Aorta (tissue), 5 donors: ENCODE measurements at places on chromosomes 11 and 22. TPM values are rescaled to one million over a fixed set of nuclear protein-coding genes. Genes with fewer than 3 reads are reported as not detected.

GRCh38 chr11:77191823-77192495 lies 63.9 kb downstream of the MYO7A start:
- DNase-seq = no peak

GRCh38 chr22:44685384-44686056 lies 16.5 kb upstream of the PRR5 start:
- no peak for DNase-seq

DNA sequence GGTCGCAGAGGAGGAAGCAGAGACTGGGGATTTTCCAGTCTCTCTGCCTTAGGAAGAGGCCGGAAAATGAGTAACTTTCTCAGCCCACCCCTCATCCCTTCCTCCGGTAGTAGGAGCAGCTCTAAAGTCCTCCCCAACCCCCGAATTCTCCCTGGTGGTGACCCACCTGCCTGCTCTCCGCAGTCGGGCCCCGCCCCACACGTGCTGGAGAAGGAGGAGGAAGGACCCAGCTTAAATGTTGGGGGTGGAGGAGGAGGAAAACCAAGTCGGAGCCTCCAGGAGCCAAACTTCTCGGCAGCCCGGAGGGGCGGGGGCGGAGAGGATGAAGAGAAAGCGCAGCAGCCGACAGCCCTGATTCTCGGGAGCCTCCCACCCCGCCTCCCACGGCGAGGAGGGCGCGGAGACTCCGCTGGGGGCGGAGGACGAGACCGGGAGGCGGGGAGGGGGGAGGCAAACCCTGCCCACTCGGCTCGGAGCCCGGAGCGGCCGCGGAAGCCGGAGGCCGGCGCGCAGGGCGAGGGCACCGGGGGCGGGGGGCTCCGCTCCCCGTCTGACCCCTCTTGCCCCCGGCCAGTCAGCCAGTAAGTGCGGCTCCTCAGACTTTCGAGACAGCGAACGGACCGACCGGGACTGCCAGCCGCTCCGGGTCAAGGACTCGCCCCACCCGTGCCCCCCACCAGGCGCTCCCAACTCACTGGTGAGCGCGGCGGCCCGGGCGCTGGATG lies at the start of gene TPBGL:
TSS of gene TPBGL (plus strand) at position 464 of the 725 bp plus-strand sequence. CDS start 276 bp downstream, outside the sequence.
- no peak for DNase-seq

DNA sequence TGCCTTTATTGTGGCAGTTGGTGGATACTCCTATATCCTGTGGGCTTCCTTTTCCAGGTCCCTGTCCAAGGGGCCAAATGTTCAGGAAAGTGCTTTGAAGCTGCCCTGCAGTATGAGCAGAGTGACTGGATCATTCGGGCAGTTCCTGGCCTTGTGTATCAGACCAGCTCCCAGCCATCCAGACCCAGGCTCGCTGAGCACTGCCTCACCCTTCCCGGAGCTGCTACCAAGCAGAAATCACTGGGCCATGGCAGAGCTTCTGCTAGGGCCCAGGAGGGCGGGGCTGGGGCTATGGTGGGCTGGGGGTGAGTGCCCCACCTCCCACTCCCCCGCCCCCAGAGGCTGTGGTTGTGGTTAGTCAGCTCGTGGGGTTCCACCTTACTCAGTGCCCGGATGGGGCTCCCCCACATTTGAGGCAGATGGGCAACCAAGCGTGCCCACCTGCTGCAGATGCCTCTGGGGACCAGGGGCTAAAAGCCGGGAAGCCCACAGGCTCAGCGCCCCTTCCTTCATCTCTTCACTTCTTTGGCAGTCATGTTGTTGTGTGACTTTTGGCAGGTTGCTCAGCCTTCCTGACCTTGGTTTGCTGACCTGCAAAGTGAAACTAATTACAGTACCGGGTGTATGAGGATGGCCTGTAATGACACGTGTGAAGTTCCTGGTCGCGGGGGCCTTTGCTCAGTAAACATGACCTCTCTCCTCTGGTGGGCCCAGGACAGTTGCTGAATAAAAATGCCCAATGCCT lies 2.1 kb upstream of the LRRC32 start:
- peak; percentile 75 for DNase-seq

- no peak for DNase-seq
These were observed 22.9 kb downstream of the TRIM22 start for GRCh38 chr11:5712507-5712906.

- no peak for DNase-seq
These were observed 40.6 kb downstream of the RBFOX2 start for GRCh38 chr22:35988030-35988429.

DNA sequence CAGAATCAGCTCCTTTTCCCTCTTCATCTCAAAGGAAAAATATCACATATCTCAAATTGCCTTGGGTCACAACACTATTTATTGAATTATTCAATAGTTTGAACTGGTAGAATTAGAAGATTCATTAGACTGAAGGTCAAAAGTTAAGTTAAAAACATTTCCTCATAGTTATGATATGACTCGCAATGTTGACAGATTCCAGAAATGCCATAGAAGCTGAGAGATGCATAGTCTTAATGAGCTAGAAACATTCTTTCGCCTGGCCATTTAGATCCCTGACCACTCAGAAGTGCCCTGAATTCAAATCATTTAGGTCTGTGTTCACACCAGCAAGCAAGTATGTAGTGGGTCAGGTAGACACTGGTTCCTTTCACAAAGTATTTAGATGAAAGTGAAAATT lies 44.4 kb downstream of the FAT3 start:
- DNase-seq = no peak

GRCh38 chr22:45455212-45455611 lies 41.7 kb downstream of the RIBC2 start:
- no peak for DNase-seq

GRCh38 chr11:73273222-73273895 lies 1.2 kb downstream of the P2RY6 start:
- peak; percentile 38 for DNase-seq

DNA sequence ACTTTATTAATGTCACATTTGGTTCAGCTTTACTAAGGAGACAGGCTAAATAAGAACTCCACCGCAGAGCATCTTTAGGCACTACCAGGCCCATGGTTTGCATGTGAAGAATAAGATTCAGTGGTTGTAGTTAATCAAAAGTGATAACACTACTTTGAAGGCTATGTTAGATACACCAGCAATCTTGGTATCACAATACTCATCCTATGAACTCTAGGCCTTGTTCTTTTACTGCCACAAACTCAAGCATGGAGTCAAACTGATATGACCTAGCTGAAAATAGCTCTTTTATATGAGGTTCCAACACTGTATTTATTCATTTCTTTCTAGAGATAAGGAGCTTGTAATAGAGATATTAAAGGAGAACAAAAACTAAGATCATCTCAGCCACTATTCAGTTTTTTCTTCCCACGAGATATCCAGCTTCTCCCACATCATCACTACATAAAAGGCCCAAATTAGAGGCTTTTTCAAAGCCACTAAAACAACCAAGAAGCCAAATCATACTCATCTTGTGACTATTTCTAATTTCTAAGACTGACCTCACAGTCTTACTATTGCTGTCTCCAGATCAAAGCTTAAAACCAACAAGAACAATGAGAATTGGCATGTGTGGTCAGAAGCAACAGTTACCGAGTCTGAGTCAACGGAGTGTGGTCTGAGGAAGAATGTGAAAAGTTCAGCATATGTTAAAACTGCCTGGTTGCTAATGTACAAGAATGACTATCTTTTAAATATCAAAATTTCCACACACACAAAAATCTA lies 25.1 kb upstream of the GUCY1A2 start:
- DNase-seq = no peak

DNA sequence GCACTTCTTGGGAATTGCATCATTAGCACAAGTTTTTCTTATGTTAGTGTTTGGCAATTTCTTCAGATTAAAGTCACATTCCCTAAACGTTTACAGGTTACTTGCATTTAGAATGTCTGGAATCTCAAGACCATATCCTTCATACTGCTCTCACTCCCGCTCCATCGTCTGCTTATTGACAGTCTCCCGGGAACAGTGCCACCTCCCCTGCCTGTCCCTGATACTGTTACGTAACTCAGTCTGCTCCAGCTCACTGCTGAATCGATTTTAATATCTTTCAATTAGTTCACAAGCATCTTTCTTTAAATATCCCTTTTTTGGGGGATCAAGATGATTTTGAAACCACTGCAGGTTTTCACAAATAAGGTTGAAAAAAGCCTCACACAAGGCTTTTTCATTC lies 48.2 kb downstream of the GLYATL2 start:
- no peak for DNase-seq

DNA sequence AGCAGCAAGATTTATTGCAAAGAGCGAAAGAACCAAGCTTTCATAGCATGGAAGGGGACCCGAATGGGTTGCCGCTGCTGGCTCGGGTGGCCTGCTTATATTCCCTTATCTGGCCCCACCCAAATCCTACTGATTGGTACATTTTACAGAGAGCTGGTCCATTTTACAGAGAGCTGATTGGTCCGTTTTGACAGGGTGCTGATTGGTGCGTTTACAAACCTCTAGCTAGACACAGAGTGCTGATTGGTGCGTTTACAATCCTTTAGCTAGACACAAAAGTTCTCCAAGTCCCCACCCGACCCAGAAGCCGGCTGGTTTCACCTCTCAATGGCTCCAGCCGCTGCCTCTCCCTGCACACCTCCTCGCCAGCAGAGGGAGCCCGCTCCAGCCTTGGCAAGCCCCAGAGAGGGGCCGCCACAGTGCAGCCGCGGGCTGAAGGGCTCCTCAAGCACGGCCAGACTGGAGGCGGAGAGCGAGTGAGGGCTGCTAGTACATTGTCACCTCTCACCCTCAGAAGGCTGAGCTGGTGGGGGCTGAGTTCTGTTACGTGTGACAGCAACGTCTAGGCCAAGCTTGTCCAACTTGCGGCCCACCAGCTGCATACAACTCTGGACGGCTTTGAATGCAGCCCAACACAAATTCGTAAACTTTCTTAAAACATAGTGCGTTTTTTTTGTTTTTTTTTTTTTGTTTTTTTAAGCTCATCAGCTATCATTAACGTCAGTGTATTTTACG lies 8.7 kb downstream of the PTH start:
- DNase-seq = peak; percentile 76

DNA sequence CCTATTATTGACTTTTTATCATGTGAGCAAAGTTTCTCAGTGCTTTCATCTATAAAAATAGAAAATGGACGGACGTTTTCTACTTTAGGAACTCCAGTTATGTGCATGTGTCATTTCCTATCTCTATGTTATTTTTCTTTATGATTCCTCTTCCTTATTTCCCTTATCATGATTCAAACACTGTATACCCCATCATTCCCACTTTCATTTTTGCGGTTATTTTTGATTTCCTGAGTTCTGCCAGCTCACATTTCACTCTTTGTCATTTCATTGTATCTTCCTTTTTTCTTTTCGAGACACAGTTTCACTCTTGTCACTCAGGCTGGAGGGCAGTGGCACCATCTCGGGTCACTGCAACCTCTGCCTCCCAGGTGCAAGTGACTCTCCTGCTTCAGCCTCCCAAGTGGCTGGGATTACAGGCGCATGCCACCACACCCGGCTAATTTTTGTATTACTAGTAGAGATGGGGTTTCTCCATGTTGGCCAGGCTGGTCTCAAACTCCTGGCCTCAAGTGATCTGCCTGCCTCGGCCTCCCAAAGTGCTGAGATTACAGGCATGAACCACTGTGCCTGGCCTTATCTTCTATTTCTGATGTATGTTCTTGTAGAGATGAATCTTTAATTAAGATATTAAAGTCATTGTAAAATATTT lies 21.5 kb downstream of the C11orf58 start:
- no peak for DNase-seq

DNA sequence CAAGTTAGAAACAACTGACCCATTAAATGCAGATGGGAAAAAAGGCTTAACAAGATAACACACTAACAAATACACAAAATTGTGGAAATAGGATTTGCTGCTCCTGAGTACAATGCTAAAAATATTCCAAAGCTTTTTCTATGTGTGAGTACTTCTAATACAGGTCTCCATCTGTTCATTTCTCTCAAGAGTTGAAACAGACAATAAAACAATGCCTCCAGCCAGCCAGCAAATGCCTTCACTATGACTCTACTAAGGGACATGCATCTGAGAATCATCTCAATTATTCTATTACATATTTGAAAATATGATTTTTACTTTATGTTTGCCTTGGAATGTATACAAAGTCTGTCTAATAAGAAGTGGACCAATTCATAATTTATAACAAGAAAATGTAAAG lies 119.0 kb downstream of the CADM1 start:
- DNase-seq = no peak

DNA sequence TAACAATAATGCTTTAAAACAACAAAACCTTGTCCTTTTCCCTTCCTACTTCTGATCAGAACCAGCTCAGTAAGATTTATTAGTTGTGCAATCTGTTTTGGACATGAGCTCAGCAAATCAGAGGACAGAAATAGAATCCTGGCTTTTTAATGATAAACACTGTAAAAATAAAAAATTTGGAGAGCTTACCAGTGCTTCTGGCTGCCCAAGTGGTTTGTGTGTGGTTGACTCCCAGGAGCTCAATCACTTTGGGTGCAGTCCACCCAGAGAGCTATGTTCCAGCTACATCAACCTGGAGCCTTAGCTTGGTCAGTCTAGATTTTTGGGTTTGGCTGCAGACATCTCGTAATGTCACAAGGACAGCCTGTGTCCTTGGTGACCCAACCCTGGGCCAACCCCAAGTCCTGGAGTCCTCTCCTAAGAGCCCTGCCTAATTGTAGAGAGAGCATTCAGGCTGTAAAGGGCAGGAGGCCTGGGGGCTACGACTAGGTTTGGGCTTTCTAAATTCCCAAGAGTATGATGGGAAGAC lies 28.5 kb downstream of the CD44 start:
- DNase-seq = no peak

DNA sequence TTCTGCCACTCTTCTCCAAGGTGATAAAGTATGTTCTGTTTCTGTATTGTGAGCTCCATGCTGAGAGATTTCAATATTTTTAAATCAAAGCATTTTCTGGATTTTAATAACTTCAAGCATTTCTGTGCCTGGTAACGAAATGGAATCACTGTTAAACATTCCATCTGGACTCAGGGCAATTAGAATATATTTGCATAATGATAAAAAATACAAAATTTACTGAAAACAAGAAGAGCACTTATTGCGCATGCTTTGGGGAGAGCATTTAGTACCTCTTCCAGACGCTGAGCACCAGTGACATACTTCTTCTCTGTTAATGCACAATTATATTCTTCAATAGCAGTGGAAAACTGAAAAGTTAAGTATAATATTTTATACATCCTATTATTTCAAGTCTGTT lies 13.3 kb downstream of the ZW10 start:
- no peak for DNase-seq

The OR6T1 gene
- polyA plus RNA-seq = not detected

The MB gene
- polyA plus RNA-seq = 2.8 TPM

The KRTAP5-7 gene
- not detected for polyA plus RNA-seq

The PRRG4 gene
- polyA plus RNA-seq = 0.26 TPM

The DEUP1 gene
- not detected for polyA plus RNA-seq

The POU2AF1 gene
- polyA plus RNA-seq = 0.05 TPM

The GPR83 gene
- not detected for polyA plus RNA-seq

The INS gene
- 17.2 TPM for polyA plus RNA-seq

The SERGEF gene
- 97.3 TPM for polyA plus RNA-seq

The CECR2 gene
- polyA plus RNA-seq = 0.13 TPM

The RPL3 gene
- polyA plus RNA-seq = 4,700 TPM

The APOA1 gene
- 1.2 TPM for polyA plus RNA-seq
